ENCODE measurements at places on chromosomes 6 and 20. TPM values are rescaled to one million over a fixed set of nuclear protein-coding genes. Genes with fewer than 3 reads are reported as not detected.

- no peak for DNase-seq
These were observed 235.2 kb downstream of the SIM1 start for GRCh38 chr6:100229512-100229911.

DNA sequence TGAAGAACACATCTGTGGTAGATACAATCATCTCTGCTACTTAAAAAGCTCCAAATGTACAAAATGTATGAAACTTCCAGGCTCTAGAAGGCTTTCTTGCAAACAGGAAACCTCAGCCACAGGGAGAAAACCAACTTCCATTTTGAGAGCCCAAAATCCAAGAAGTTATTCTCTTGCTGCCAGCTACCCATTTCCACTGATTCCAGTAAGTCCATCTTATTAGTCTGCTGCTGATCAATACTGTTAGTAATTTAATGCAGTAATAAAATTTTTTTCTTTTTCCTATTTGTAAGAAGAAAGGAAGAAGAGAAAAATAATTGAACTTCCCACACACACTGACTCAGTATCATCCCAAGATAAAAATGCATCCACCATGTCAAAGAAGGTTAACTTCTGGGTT lies 169.5 kb downstream of the TASP1 start:
- no peak for DNase-seq

GRCh38 chr20:32709632-32710121 lies 33.6 kb downstream of the COMMD7 start:
- no peak for DNase-seq

GRCh38 chr6:26045065-26045927 lies 41.9 kb upstream of the HFE start:
- DNase-seq, result peak; percentile 83

DNA sequence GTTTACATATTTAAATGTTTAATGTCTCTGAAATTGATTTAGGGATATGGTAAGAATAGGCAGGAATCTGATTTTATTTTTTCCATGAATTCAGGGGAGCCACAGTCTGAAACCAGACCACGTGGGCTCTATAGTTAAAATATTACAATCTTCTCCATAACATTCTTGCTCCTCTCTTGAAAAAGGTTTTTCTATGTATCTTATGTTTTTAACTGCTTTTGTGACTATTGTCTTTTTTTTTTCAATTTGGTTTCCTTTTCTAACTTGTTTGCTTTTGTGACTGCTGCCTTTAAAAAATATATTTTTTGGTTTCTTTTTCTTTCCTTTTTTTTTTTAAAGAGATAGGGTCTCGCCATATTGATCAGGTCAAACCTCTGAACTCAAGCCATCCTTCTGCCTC lies 40.1 kb downstream of the TNFAIP3 start:
- no peak for DNase-seq

DNA sequence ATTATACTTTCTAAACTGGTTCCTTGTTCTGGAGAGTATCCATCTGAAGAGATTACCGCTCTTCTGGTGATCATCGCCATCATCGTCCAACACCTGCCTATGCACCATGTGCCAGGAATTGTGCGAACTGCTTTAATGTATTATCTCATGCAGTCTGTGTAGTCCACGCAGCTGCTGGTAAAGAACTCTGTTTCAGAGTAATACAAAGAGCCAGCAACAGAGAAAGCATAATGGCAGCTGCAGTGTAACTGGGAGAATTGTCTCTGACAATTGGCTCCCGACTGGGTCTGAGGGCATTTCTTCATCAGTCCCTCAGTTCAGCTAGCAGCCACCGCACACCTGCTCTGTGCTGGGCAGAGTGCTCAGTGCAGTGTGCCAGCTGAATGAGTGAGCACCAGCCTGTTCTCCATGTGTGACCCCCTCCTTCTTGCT lies 383.4 kb downstream of the GRIK2 start:
- no peak for DNase-seq

- peak; percentile 91 for DNase-seq
These were observed 15.2 kb upstream of the MRPS18A start for GRCh38 chr6:43702534-43703440.

DNA sequence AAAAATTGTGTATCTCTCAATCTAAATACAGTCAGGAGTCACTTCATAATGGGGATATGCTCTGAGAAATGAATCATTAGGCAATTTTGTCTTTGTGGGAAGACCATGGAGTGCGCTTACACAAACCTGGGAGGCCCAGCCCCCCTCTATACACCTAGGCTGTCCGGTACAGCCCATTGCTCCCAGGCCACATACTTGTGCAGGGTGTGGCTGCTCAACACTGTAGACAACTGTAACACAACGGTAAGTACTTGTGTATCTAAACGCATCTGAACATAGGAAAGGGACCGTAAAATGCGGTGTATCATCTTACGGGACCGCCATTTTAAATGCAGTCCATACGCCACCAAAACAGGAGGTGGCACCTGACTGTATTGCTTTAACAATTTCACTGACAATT lies 58.0 kb upstream of the FRMD1 start:
- no peak for DNase-seq

DNA sequence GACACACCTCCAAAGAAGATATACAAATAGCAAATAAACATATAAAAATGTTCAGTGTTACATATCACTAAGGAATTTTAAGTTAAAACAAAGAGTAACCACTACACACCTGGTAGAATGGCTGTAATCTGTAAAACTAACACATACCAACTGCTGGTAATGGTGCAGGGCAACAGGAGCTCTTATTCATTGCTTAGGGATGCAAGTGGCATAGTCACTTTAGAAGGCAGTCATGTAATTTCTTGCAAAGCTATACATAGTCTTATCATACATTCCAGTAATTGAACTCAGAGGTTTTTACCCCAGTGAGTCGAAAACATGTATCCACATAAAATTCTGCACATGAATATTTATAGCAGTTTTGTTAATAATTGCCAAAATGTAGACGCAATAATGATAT lies 906.8 kb upstream of the CITED2 start:
- no peak for DNase-seq

GRCh38 chr20:36579996-36580545 lies 6.7 kb downstream of the TGIF2 start:
- DNase-seq, result no peak

GRCh38 chr6:53446151-53446550 lies 97.4 kb upstream of the ELOVL5 start:
- DNase-seq, result no peak

DNA sequence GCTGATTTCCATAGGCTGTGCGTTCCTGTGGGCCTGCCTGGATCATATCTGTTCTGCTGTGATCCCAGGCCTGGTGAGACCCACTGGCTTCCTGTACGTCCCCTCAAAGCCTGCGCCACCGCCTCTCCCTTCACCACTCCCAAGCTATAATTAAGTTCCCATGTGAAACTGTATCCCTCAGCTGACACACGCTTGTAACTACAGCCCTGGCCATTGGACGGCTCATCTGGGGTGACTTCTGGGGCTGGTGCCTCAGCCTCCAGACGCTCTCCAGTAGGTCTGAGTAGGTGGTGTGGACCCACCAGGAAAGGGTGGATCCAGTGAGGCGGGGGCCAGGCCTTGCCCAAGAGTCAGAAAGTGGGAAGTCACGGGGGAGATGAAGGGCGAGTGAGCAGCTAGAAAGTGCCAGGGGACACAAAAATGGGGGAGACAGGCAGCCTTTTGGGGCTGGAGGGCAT lies 21.0 kb downstream of the PPARD start:
- no peak for DNase-seq

GRCh38 chr6:125363039-125363823 lies 61.5 kb upstream of the HDDC2 start:
- DNase-seq, result peak; percentile 79

- no peak for DNase-seq
These were observed 42.3 kb downstream of the ANKEF1 start for GRCh38 chr20:10077081-10077471.

GRCh38 chr6:169724494-169725124 lies at the start of gene PHF10:
PHF10 (minus strand) TSS chr6:169724500; CDS start chr6:169723931, 569 bp downstream.
- DNase-seq, result peak; percentile 75

GRCh38 chr6:45466686-45467085 lies 89.0 kb upstream of the SUPT3H start:
- no peak for DNase-seq

DNA sequence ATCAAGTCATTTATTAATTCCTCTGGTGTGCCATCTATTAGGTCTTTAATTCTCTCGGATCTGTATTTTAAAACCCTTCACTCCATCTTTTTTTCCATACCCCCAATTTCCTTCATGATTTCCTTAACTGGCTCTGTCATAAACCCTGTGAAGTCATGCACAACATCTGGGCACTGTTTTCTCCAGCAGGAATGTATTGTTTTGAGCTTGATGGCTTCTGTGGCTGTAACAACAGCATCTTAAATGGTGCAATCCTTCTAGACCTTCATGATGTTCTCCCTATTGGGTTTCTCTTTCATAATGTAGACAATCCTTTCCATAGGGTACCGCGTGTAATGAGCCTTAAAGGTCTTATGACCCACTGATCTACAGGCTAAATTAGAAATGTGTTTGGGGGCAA lies 29.0 kb downstream of the CDK19 start:
- no peak for DNase-seq

- no peak for DNase-seq
These were observed 165.3 kb downstream of the CDH4 start for GRCh38 chr20:61417221-61417941.

DNA sequence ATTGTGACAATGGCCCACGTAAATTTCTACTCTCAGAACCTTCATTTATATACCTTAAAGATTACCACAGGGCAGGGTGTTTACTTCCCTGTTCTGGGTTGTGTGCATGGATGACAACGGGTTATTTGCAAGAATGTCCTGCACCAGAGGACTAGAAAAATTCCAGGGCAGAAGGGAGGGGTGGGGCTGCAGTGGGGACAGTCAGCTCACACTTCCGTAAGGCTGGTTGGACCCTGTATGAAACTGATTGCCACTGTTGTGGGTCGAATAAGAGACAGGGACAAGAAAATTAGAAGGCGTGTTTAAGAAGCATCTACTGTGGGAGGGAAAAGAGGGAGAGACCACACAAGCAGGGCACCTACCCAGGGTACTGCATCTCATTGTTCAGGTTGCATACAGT lies 96.5 kb downstream of the SNAP25 start:
- no peak for DNase-seq

DNA sequence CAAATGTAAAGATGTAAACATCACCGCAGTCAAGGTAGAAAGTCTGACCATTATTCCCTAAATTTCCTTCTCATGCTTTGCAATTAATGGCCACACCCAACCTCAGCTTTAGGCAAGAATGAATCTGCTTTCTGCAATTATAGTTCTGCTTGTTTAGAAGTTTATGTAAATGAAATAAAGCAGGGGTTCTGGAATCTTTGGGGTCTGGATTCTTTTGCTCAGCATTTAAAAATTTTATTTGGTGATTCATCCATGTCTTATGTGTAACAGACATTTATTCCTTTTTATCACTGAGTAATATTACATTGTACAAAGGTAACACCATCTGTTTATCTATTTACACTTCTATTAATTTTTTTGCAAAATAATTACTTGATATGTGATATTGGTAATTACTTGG lies 613.6 kb downstream of the UTRN start:
- no peak for DNase-seq

DNA sequence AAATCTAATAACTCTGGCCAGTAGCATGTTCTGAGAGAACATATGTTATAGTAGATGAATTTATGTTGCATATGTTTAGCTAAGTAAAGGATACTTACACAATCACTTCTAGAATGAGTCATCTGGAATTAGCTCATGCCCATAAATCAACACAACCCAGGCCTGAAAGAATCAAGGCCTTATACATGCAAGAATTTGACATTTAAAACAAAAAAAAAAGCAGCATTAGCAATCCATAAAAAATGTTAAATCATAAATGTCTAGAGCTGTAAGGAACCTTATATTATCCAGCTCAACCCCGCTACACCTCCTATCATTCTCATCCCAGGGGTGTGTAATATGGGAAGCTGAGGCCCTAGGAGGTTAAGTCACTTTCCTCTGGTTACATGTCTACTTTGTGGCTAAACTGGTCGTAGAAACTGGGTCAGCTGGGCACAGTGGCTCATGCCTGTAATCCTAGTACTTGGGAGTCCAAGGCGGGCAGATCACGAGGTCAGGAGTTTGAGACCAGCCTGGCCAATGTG lies 105.2 kb upstream of the CARMIL1 start:
- no peak for DNase-seq

DNA sequence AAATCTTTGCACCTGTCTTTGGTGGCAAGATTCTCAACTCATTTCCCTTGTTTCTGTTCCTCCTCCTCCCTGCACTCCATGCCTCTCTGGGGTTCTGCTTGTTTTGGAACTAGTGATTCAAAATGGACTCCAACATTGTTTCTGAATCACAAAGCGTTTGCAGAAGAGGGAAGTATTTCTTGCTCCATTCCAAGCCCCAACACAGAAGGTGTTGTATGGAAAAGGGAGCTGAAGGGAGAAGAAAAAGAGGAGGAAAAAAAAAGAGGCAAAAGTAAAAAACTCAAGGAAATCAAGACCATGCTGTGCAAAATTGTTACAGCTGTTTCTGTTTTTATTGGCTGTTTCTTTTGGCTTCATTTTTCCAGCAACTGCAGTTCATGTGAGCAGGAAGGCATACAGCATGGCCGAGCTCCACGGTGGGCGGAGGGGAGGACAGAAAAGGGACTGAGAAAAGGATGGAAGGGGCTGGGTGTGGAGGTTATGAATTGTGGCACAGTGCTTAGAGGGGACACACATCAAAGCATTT lies 66.9 kb upstream of the PRL start:
- no peak for DNase-seq

- no peak for DNase-seq
These were observed 69.1 kb downstream of the FAM120B start for GRCh38 chr6:170375661-170376060.

- no peak for DNase-seq
These were observed 1.2 kb upstream of the SYS1 start for GRCh38 chr20:45361793-45362192.

- DNase-seq, result no peak
These were observed 2.8 kb downstream of the KCNQ5 start for GRCh38 chr6:72624557-72625160.

DNA sequence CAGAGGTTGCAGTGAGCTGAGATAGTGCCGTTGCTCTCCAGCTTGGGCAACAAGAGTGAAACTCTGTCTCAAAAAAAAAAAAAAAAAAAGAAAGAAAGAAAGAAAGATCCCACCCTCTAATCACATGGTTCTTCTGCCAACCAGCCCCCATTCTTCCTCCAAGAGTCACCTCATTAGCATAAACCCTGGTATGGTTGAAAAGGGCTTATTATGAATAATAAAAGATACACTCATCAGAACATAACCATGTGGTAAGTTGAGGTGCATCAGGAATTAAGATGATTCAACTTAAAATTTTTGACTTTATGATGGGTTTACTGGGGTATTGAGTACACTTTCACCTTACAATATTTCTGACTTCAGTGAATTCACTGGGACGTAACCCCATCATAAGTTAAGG lies 793 bp upstream of the TRIM40 start:
- DNase-seq, result no peak

GRCh38 chr20:19304389-19304788 lies 91.9 kb downstream of the SLC24A3 start:
- DNase-seq, result no peak

- DNase-seq, result no peak
These were observed 35.1 kb downstream of the PKIB start for GRCh38 chr6:122645256-122645655.

VWA7 gene
- 0.94 TPM for total RNA-seq

OR2B6 gene
- total RNA-seq, result not detected

LGSN gene
- total RNA-seq, result not detected

C2 gene
- 25.0 TPM for total RNA-seq

SLC2A10 gene
- total RNA-seq, result 14.7 TPM

CALHM5 gene
- total RNA-seq, result 5.3 TPM
